ENCODE measurements at places on chromosomes 12 and 14.

GRCh38 chr12:123942238-123942653, 30.4 kb downstream of the CCDC92 start:
- DNase-seq = no peak

- DNase-seq = no peak
Measured at GRCh38 chr12:8913702-8914032, 642 bp upstream of the PHC1 start.

GRCh38 chr12:118548887-118549509, 172.6 kb downstream of the SUDS3 start:
- no peak for DNase-seq

DNA sequence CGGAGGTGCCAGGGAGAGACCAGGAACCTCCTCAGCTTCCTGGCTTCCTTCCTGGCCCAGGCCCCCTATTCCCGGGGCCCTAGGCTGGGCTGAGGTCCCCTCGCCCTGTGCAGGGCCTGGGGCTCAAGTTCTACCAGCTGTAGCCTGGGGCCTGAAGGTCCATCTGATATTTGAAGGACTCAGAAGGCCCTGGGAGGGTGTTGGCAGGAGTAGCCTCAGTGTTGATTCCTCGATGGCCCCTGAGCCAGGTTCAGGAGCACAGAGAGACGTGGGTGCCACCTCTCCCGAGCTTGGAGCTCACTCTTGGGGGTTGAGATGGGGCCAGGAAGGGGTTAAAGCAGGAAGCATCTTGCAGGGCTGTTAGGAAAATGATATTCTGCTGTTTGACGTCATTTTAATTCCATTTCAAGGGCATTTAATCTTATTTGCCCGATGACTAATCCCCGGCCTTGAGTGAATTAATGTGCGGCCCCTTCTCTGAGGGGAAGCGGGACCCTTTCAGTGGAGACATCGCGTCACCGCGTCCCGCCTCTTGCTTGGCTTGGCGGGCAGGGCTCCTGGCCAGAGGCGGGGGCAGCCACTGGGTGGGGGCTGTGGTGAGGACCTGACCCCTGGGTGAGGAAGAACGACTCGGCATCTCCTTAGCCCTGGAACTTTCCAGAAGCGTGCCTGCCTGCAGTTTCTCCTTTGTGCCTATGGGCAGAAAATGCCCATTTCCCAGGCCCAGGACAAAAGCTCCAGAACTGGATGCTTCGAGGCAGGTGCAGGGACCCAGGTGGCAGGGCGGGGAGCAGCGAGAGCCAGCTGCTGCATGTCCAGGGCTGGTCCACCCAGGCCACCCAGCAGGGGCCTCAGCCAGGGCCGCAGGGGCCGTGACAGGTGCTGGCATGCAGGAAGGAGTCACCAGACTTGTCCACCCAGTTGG, 158.3 kb downstream of the KIF26A start:
- no peak for DNase-seq

DNA sequence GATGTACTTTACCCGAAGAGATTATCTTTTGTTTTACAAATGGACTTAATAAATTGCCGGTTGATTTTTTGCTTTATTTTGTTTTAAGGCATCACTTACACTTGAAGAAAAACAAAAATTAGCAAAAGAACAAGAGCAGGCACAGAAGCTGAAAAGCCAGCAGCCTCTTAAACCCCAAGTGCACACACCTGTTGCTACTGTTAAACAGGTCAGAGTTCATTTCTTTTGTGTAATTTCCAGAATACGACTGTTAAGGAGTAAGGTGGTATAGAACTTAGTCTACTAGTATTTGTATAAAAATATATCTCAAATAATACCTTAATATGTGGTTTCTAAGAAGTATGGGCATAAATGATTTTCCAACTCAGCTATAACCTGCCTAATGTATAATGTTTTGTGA, 19.6 kb upstream of the SLC17A8 start:
- no peak for DNase-seq

GRCh38 chr12:119008691-119009221, 27.4 kb downstream of the SRRM4 start:
- no peak for DNase-seq

- DNase-seq = no peak
Measured at GRCh38 chr12:51234530-51234929, 4.1 kb upstream of the DAZAP2 start.

DNA sequence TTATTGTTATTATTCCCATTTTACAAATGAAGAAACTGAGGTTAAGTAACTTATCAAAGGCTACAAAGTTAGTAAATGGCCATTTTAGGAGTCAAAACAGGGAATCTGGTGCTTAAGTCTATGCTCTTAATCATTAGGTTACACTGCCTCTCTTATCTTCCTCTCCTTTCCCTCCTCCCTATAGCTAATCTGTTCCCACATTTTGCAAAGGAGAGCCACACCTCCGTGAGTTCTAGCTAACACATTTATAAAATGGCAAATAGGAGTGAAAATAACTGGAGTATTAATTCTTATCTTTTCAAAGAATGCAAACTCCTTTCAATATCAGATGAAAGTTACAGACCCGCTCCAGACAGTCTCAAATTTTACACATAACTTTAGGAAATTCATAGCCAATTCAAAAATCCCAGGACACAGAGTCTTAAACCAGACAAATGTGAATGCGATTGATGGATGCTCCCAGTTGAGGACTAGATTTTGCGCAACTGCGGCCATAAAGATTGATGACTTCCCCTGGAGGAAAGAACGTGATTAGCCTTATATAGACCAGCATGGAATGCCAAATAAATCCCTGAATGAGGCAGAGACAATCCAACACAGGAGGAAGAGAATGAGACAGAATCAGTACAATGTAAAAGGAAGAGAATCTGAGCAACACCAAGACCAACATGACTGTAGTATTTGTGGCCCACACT, 225.0 kb upstream of the ARID2 start:
- DNase-seq = no peak

DNA sequence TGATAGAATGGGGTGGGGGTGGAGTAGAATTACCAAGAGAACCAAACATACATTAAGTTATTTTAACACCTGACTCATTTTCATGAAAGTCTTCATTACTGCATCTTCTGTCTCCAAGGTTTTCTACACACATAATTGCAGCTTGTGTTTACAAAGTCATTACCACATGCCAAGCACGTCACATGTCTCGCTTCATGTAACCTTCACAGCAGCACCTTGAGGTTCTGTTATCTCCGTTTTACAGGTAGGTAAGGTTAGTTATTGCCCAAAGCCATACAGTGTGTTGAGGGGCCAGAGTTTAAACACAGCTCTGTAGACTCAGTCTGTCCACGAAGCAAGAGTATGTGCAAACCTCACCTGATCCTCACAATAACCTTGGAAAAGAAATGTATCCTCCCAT, 64.3 kb upstream of the RBM19 start:
- DNase-seq = no peak

DNA sequence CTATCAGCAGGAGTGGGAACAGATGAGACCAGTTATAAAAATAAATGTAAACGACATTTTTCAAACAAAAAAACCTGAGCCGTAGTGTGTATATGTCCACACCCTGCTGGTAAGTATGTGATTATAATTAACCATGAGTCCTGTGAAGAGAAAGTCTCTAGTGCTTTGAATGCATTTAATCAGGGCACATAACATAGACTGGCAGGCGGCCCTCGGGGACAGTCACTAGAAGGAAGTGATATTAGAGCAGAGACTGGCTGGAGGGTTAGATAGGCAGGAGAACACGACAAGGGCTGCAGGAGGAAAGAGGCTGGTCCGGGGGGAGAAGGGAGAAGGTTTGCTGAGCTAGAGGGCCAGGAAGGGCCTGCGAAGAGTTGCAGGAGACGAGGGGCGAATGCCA, 23.8 kb upstream of the ELK3 start:
- DNase-seq = no peak

- no peak for DNase-seq
Measured at GRCh38 chr12:34219046-34219770, 196.9 kb downstream of the ALG10 start.

DNA sequence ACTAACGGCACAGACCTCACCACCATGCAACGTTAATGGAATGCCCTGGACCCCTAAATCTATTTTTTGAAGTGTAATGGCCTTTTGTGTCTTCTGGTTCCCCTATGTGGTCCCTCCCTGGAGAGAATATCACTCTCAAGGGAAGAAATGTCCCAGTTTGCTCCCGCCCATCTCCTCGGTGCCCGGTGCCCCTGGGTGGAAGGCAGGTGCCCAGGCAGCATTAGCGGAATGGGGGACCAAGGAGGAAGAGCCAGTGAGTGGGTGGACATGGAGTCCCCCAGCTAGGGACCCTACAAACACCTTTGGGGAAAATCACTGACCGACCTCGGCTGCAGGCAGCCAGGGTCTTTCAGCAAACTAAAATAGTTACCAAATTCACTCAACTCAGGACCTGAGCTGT, 212.1 kb upstream of the RTL1 start:
- no peak for DNase-seq

GRCh38 chr14:54347044-54347443, 49.8 kb upstream of the CDKN3 start:
- DNase-seq = no peak

GRCh38 chr14:67820428-67820971, 921 bp downstream of the RAD51B start:
- no peak for DNase-seq

DNA sequence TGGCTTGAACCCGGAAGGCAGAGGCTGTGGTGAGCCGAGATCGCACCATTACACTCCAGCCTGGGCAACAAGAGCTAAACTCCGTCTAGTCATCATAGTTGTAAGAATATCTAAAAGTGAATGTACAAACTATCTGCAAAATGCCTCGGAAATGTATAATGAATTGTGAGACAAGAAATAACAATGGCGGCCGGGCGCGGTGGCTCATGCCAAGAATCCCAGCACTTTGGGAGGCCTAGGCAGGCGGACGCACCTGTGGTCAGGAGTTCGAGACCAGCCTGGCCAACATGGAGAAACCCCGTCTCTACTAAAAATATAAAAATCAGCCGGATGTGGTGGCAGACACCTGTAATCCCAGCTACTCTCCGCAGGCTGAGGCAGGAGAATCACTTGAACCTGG, 9.7 kb downstream of the PPP2R5E start:
- no peak for DNase-seq

GRCh38 chr12:29208936-29209701, 60.0 kb downstream of the FAR2 start:
- no peak for DNase-seq

DNA sequence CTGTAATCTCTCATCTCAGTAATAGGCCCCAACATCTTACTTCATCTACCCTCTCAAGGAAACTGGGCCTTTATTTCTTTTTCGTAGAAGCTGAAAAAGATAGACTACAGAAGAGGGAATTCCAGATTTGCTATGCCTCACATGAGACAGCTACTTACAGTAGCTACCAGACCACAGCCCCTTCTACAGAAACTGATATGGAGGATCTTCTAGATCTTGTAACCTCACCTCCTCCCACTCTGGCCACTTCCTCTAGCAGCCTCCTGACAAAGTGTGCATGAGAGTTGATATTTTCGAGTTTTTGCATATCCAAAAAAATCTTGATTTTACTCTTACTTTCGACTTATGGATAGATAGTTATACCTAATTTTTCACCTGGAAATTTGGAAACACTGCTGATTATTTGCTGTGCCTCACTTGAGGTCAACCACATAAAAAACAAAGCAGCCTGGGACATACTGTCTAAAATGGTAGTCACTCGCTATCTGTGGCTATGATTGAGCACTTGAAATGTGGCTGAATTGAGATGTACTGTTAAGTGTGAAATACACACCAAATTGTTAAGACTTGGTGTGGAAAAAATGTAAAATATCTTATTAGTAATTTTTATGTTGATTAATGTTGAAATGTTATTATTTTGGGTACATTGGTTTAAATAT, 86.3 kb upstream of the NID2 start:
- no peak for DNase-seq

DNA sequence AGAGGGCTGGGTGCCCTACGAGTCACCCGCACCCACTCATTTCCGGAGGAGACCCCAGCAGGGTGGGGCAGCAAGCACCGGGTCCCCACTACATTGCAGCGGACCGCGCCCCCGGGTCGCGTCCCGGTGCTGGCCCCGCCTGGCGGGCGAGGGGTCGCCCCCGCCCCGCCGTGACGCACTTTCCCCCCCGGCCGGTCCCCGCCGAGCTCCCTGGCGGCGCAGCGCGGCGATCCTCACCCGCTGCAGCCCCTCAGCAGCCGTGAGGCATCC, 106.1 kb downstream of the PRICKLE1 start:
- DNase-seq = no peak

DNA sequence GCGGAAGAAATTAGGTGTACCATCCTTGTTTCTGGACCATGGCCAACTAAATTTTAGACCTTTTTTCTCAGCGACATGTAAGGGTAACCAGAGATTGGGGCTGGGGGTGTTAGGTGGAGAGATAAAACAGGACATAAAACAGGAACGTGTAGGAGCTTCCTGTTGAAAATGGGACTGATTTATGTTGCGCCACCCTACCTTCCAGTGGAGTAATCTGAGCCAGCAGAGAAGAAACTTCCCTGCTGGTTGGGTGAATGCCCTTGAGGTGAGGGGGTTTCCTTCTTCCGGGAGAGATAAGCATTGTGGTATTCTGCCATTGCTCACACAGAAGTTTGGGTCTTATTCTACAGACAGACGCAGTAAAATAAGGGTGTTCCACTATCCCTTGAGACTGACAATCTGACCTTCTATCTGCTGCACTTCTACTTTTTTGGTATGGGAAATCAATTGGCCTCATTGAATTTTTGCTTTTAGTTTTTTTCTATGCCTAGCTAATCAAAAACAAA, 417.6 kb downstream of the PCNX1 start:
- DNase-seq = peak; percentile 16

DNA sequence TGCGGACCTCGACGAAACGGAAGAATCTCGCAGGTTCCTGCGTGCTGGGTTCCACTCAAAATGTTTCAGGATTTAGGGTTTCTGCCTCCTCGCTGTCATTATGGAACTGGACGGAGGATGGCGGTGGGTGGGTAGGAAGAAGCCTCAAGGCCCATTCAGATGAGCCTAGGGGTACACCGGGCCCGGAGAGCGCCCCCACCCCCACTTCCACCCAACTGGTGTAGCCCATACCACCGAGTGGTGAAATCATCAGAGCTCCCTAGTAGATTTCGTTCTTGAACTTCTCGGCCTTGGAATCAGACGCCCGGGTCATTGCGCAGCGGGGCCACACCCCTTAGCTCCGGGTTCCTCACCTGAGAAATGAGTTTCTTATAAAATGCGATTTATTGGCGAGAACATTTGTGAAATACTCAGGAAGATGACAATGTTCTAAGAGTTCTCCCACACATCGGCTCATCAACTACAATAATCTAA, 13.3 kb upstream of the TBX3 start:
- no peak for DNase-seq

- DNase-seq = no peak
Measured at GRCh38 chr14:101950516-101951215, 13.7 kb upstream of the DYNC1H1 start.

GRCh38 chr14:22966783-22967269, 9.9 kb upstream of the HAUS4 start:
- DNase-seq = no peak
